ENCODE measurements at places on chromosomes 2 and 18.

- DNase-seq, result no peak
Observed at GRCh38 chr2:78780256-78780655, 245.2 kb upstream of the REG3G start.

- DNase-seq, result no peak
Observed at GRCh38 chr2:118442046-118442445, 353.8 kb downstream of the INSIG2 start.

DNA sequence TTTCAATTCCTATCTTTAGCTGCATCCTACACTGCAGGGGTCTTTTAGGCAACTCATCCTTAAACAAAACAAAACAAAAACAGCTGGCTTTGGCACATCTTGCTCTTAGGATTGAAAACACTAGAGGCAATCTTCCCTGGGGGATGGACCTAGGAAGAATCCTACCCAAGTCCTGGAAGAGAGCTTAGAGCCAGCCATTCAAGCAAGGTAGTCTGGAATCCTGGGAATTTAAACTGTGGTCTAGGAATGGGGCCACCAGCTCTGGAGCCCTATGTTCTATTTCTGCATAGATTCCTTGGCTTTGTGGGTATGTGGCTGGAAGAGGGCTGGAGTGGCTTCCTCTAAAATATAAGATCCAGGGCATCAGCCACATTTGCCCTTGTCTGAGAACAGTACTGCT is 27.7 kb downstream of the MYL1 start:
- no peak for DNase-seq

DNA sequence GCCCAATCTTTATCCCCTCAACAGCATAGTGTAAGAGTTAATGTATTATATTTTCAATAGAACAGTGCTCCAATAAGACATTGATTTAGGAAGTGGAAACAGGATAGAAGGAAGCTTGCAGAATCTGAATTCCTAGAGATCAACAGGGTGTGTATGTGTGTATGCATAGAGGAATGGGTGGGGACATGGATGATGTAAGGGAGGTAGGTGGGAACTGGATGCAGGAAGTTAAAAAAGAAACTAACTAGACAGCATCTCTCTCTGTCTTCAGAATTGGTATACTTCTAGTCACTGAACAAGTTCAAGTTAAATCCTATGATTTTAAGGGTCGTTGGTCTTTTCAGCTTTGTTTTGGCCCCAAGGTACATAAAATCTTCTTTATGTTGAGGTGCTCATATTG is 196.6 kb downstream of the PMAIP1 start:
- DNase-seq, result no peak

DNA sequence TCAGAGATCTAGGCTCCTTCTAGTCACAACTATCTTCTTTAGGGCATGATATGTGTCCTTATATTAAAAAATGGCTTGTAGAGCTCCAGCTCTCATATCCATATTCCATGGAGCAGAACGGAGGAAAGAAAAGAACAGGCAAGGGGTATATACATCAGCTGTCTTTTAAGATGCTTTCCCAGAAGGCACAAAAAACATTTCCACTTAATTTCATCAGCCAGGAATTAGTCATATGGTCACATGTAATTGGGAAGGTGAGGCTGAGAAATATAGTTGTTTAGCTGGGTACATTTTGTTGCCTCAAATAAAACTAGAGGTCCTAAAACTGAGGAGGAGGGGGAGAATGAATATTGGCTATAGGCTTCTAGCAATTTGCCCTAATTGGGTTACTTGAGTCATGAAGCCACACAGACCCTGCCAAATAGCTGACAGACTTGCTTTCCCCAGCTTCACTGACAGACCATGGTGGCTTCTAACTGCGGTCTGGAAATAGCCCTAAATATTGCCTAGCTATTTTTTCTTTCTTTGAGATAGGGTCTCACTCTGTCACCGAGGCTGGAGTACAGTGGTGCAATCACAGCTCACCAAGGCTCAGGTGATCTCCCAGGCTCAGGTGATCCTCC is 20.0 kb downstream of the MAIP1 start:
- no peak for DNase-seq

DNA sequence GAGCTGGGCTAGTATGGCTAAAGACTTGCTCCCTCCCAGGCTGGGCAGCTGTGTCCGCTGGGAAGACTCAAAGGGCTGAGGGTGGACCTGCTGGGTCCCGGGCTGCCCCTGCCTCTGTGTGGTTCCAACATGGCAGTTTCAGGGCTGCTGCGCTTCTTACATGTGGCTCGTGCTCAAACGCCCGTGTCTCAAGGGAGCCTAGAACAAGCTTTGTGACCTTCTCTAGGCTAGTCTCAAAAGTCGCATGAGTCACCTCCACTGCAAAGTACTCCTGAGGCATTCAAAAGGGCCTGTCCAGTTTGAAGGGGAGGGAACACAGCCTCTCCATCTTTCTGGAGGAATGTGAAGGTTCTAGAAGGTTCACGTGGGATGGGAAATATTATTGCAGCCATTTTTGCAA is 44.7 kb upstream of the RAB31 start:
- DNase-seq, result no peak

DNA sequence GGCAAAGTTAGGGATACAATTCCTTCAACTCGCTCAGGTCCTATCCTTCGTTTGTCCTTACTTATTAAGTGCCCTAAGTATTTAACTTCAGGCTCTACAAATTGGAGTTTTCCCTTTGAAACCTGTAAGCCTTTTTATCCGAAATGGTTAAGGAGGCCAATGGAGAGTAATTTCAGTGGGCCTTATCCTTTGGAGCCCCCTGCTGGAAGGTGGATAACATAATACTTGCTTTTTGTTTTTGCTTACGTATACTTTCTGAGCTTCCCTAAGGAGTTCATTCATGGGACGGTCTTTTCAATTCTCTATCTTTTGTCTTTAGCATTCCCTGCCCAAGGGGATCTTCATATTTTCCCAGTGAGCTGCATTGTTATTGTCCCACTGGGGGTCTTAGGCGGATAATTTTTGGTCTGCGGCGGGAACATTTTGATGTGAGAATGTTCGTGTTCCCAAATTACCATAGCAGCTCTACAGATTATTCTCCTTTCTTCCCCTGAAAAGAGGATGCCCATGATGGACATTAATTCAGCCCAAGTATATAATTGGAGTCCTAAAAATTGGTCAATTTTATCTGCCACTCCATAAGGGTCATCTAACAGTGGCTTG is 34.4 kb upstream of the TRAPPC8 start:
- DNase-seq, result no peak

DNA sequence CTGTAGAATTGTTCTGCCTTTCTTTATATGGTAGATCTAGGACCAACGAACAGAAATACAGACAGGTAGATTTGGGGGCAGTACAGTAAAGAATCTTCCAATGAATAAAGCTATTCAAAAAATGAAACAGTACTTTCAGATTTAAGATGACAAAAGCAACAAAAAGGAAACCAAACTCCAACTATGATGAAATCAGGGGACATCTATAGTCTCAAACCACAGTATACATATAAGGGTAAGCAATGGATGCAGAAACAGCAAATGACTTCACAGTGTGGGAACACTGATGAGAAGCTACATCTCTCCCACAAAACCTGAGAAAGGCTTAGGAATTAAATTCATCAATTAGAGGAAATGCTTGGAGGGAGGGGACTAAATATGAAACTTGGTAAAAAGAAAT is 202.5 kb downstream of the CTNNA2 start:
- DNase-seq, result no peak

All from activated CD8-positive, alpha-beta memory T cell treated with anti-CD3 and anti-CD28 coated beads for 4 hours (primary cell).